ENCODE measurements at places on chromosomes 3 and 15. TPM values are rescaled to one million over a fixed set of nuclear protein-coding genes. Genes with fewer than 3 reads are reported as not detected.
A peak's percentile ranks its signal among the peaks of the same experiment; 100 is the strongest.

GRCh38 chr3:149203758-149204157, 17.9 kb downstream of the CP start:
- peaks cover 2% of the 10 kb centered on the region for H3K4me1 ChIP-seq
- no peaks in the 10 kb centered on the region for H3K36me3 ChIP-seq
- DNase-seq = no peak
- no peak overlapping the region for H3K27ac ChIP-seq
- no peaks in the 10 kb centered on the region for H3K27me3 ChIP-seq

DNA sequence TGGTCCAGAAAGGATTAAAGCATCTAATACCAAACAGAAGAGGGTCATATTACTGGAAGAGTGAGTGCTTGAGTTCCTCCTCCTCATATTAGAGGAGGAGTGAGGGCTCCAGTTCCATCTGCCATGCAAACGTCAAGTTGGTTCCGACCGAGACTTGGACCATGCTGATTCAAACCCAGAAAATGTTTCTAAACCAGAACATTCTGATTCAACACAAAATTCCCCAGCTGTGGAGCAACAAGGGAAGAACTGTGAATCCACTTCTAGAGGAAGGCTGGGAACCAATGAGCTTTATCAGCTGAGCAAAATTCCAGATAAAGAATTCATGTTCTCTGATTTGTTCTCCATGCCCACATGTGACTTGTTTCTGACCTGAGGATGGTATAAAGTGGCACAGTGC, 135.6 kb upstream of the WNT5A start:
- peaks cover 38% of the 10 kb centered on the region for H3K4me1 ChIP-seq
- no peak overlapping the region for H3K4me3 ChIP-seq
- H3K36me3 ChIP-seq = no peaks in the 10 kb centered on the region

GRCh38 chr3:174758943-174759342, 100.2 kb upstream of the NAALADL2 start:
- no peaks in the 10 kb centered on the region for H3K36me3 ChIP-seq
- H3K4me1 ChIP-seq = no peaks in the 10 kb centered on the region
- H3K27ac ChIP-seq = no peak overlapping the region
- no peak for DNase-seq

DNA sequence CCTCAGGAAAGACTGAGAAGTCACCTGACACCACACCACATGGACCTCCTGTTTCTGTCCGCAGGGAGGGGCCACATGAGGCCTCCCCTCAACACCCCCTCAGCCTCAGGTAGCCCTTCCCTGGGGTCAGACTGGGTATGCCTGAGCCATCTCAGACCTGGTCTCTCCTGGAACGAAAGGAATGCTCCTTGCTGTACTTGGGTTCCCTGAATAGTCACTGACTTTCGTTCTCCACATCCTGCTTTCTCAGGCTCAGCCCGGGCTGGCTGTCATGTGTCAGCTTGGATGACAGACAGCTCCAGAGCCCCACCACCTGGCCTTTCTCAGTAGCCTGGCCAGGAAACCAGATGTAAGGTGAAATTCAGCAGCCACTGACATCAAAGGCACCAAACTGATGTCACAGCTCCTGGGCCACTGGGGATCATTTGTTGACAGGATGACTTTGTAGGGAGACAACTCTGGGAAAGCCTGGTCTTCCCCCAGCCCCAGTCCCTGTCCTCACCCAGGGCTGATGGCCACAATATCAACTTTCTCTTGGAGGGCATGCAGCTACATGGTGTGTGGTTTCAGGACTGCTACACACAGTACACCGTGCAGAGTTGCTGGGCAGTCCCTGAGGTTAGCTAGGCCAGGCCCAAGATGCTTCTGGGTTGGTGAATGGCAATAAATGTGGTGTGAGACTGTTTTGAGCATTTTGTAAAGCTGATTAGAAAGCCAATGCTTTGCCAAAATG, 141.4 kb upstream of the MRPS22 start:
- no peak overlapping the region for H3K27ac ChIP-seq
- DNase-seq = no peak
- H3K27me3 ChIP-seq = no peaks in the 10 kb centered on the region
- no peak overlapping the region for H3K4me3 ChIP-seq
- H3K36me3 ChIP-seq = no peaks in the 10 kb centered on the region

DNA sequence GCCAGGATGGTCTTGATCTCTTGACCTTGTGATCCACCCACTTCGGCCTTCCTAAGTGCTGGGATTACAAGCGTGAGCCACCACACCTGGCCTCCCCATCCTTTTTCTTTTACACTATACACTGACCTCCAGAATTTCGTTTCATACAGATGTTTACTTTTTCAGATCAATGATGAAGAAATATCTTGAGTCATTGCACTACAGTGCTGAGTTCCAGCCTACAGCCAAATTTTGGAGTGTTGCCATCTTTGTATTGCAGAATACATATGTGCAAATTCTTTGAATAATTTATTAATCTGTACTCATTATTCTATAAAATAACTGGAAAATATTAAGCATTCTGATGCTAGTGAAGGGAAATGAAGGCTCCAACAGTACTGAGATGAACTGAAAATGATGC, 12.5 kb downstream of the ZPLD1 start:
- no peaks in the 10 kb centered on the region for H3K27me3 ChIP-seq
- no peak overlapping the region for H3K4me3 ChIP-seq
- DNase-seq = peak; percentile 4
- H3K4me1 ChIP-seq = no peaks in the 10 kb centered on the region
- no peak overlapping the region for H3K27ac ChIP-seq

- H3K27me3 ChIP-seq = no peaks in the 10 kb centered on the region
- no peaks in the 10 kb centered on the region for H3K36me3 ChIP-seq
- H3K4me1 ChIP-seq = peaks cover 9% of the 10 kb centered on the region
- no peak overlapping the region for H3K4me3 ChIP-seq
- no peak overlapping the region for H3K27ac ChIP-seq
These were observed 1002.8 kb upstream of the NR2F2 start for GRCh38 chr15:95327661-95328060.

DNA sequence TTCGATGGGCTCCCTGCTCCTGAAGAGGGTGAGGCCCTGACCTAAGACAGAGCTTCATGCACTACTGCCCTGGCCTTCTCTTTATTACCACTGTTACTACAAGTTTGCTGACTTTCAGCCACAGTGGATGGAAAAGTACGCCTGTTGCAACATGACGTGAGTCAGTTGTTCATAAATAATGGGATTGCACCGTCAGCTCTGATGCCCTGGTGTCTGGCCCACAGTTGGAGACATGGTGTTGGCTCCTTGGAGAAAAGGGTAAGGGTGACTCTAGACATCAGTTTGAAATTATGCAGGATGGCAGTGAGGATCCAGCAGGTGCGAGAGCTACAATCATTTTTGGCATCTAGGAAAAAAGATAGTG, 5.5 kb downstream of the PAQR5 start:
- no peak overlapping the region for H3K4me3 ChIP-seq
- H3K36me3 ChIP-seq = no peaks in the 10 kb centered on the region
- H3K4me1 ChIP-seq = peaks cover 24% of the 10 kb centered on the region
- peaks cover 6% of the 10 kb centered on the region for H3K27me3 ChIP-seq

DNA sequence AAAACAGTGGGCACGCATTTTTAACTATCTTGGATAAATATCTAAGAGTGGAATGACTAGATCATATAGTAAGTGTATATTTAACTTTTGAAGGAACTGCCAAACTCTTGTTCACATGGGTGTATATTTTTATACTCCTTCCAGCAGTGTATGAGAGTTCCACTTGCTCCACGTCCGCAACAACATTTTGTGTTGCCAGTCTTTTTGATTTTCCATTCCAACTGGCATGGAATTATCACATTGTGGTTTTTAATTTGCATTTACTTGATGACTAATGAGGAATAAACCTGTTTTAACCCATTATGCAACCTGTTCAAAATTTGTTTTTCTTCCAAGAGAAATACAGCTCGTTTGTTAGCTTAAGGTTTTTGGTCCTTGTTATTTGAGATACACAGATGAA, 51.6 kb downstream of the ZNF621 start:
- no peak overlapping the region for H3K27ac ChIP-seq
- no peak overlapping the region for H3K4me3 ChIP-seq
- peak; percentile 52 for DNase-seq
- H3K27me3 ChIP-seq = peaks cover 20% of the 10 kb centered on the region

DNA sequence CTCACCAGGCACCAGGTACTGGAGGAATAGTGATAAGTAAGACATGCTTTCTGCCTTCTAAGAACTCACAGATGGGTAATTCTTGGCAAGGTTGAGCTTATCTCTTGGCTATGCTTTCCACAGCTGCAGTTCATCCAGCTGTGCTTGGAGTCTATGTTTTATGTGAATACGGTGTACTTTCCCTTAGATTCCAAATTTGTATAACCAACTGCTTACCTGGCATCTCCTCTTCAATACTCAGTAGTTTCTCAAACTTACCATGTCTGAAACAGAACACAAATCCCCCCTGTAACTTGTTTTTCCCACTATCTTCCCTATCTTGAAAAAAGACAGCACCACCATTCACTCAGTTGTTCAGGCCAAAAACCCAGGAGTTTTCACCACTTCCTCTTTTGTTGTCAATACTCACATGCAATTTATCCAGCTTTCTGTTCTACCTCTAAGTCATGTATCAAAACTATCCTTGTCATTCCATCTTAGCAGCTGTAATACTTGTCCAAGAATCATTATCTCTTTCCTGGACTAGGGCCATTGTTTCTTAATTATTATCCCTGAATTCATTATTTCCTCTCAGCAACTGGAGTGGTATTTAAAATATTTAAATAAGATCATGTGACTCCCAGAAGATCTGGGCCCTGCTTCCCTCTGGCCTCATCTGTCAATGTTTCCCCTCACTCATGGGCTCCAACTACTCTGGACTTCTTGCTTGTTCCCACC, 32.6 kb downstream of the COL6A5 start:
- no peak for DNase-seq
- no peak overlapping the region for H3K27ac ChIP-seq
- no peaks in the 10 kb centered on the region for H3K4me1 ChIP-seq
- H3K36me3 ChIP-seq = no peaks in the 10 kb centered on the region

- H3K4me3 ChIP-seq = no peak overlapping the region
- no peaks in the 10 kb centered on the region for H3K27me3 ChIP-seq
- H3K36me3 ChIP-seq = no peaks in the 10 kb centered on the region
These were observed 46.4 kb upstream of the CFAP161 start for GRCh38 chr15:81087694-81088093.

DNA sequence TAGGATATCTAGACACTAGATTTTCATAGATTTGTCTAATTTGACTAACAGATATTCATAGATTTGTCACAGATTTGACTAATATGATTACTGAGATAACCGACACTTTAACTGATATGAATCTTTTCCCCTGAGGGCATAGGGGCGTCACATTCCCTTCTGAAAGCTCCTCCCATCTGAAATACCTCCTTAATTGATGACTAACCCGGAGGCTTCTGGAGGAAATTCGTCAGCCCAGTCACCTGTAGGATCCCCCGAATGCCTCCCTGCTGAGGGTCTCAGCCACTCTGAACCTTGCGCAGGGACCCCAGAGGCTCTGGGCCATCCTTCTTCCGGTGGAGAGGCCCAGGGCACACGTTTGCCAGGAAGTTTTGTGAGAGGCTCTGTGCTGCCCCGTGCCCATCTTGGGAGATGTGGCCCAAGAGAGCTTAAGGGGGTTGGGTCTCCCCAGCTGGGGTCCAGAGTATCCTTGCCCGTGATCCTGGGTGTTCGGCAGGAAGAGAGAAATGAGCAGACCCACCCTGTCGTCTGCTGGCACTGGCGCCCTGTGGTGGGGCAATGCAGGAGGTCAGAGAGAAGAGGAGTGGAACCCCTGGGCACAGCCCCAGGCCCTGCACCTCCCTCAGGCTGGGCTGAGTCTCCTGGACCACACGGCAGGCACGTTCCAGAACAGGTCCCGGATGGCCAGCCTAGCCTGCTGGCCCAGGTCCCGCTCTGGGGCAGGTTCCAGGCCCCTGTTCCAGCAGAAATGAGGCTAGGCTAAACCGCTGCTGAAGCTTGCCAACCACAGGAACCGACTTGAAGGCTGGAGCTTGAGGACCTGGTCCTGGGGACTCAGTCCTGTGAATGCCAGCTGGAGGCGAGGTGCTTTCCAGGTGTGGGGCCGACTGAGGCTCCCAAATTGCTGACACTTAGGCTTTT, 1.7 kb downstream of the PLA2G4D start:
- DNase-seq = no peak
- no peaks in the 10 kb centered on the region for H3K4me1 ChIP-seq
- no peak overlapping the region for H3K4me3 ChIP-seq
- H3K27ac ChIP-seq = no peak overlapping the region
- H3K27me3 ChIP-seq = peaks cover 10% of the 10 kb centered on the region
- no peaks in the 10 kb centered on the region for H3K36me3 ChIP-seq

DNA sequence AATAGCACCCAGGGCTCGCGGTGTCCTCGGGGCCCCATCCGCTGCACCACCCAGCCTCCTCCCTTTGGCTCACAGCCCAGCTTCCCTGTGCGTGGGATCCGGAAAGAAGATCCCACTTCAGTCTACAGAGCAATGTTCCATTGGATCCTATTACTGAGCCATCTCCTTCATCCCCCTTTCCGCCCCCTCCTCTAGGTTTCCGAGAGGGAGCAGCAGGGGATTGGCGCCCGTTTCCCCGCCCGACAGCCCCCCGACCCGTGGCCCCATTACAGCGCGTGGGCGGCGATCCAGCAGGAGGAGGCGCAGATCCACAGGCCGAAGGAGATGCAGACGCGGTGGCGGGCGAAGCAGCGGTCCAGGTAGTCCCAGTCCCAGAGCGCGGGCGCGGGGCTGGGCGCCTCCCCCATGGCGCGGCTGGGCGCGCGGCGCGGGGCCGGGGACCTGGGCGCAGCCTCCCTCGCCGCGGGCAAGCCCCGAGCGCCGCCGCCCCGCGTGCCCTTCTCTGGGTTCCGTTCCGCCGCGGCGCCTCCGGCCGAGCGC, 340 bp downstream of the TMEM44 start:
- H3K4me3 ChIP-seq = peak overlapping the region; percentile 83
- H3K27me3 ChIP-seq = no peaks in the 10 kb centered on the region
- no peak for DNase-seq
- peaks cover 4% of the 10 kb centered on the region for H3K4me1 ChIP-seq
- H3K36me3 ChIP-seq = peaks cover 11% of the 10 kb centered on the region

DNA sequence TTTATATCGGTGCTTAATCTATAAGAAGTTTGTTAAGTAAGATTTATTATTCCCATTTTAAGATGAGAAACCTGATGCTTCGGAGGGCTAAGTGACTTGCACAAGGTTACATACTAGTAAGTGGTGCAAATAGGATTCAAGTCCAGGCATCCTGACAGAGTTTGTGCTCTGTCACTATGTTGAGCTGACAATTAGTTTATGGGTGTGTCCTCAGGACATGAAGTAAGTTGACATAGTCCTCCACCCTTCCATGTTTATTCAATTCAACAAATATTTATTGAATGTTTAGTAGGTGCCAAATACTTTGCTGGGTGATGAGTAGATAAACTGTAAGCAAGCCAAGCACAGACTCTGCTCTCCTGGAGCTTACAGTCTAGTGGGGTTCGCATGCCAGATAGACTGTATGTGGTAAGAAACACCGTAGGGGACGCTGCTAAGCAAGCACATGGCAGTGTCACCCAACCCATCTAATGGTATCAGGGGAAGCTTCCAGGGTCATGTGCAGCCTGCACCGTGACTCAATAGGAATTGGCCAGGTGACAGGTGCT, 342.7 kb upstream of the SATB1 start:
- H3K4me1 ChIP-seq = no peaks in the 10 kb centered on the region
- H3K27me3 ChIP-seq = no peaks in the 10 kb centered on the region
- no peak overlapping the region for H3K27ac ChIP-seq
- no peak for DNase-seq
- H3K36me3 ChIP-seq = no peaks in the 10 kb centered on the region

The CMC1 gene
- total RNA-seq = 10.3 TPM

The IMPG2 gene
- total RNA-seq = 0.26 TPM

The ULK4 gene
- total RNA-seq = 8.5 TPM

The FAM219B gene
- total RNA-seq = 86.4 TPM

The CD86 gene
- not detected for total RNA-seq

The SIDT1 gene
- total RNA-seq = not detected

The COPG1 gene
- total RNA-seq = 275 TPM

The UBAP1L gene
- total RNA-seq = 1.9 TPM

The TTC23 gene
- total RNA-seq = 22.1 TPM

The USP4 gene
- 31.8 TPM for total RNA-seq
